ENCODE measurements at places on chromosomes 13 and 19. TPM values are rescaled to one million over a fixed set of nuclear protein-coding genes. Genes with fewer than 3 reads are reported as not detected.
A peak's percentile ranks its signal among the peaks of the same experiment; 100 is the strongest.

Gene SCN1B
- 3.2 TPM for total RNA-seq

GRCh38 chr13:29963089-29963488, 112.7 kb upstream of the UBL3 start:
- no peak for DNase-seq

DNA sequence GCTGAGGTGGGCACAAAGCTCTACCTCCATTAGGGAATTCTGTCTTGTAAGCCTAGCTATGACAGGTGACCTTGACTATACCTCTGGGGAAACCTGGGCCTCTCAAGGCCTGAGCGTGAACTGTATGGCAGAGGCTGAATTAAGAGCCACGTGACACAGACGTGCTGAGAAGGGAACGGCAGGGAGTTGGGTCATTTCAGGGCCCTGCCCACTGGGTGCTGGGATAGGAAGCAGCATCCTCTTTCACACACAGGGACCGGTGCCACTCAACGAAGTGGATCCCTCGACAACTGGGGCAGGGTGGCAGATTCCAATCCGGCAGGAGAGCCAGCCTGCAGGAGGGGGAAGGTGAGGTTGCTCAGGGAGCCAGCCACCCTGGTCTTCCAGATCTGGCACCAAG, 9.2 kb downstream of the ASF1B start:
- no peak for DNase-seq

GRCh38 chr13:35874704-35875103, 256.5 kb downstream of the DCLK1 start:
- DNase-seq: no peak

DNA sequence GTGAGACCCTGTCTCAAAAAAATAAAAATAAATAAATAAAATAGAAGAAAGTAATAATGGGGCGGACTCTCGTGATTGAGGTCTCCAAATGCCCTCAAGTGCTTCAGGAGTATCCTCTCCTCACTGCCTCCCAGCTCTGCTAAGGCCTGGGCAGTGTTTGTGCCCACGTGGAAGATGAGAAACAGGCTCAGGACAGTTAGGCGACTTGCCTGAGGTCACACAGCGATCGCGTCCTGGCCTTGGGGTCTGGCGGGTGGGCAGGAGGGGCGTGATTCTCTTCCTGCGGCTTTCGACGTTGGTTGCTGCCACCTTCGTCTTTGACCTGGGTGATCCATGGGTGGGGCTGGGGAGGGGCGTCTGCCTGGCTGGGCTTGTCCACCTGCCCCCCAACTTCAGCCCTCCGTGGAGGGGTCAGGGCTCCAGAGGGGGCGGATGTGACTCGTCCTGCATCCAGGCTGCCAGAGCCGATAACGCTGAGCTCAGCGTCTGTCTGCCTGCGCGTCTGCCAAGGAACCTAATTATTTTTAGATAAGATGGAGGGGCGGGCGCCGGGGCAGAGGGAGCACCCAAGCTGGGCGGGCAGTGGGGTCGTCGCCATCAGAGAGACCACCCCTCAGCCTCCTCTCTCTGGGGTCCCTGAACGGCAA, 56.9 kb downstream of the NFIC start:
- DNase-seq: peak; percentile 26

Gene ADGRE3
- total RNA-seq: not detected

- no peak for DNase-seq
These were observed 74.6 kb downstream of the CBY2 start for GRCh38 chr13:45776748-45777147.

Gene CTXN1
- 1.9 TPM for total RNA-seq

DNA sequence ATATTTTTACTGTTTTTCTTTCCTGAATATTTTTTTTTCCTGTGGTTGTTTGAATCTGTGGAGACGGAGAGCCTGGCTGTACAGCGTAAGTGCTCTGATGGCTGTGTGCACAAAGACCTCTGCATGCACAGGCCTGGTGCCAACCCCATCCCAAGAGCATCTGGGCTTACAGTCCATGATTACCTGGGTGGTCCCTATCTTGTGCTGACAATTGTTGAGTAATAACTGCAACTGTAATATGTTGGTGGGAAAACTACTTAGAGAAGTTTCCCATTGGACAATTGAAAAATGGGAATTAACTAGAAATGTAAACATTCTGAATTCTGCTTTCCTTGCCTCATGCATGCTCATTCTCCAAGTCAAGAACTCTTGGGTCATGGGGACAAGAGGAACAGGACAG, 268.7 kb downstream of the SHISA2 start:
- DNase-seq: no peak

DNA sequence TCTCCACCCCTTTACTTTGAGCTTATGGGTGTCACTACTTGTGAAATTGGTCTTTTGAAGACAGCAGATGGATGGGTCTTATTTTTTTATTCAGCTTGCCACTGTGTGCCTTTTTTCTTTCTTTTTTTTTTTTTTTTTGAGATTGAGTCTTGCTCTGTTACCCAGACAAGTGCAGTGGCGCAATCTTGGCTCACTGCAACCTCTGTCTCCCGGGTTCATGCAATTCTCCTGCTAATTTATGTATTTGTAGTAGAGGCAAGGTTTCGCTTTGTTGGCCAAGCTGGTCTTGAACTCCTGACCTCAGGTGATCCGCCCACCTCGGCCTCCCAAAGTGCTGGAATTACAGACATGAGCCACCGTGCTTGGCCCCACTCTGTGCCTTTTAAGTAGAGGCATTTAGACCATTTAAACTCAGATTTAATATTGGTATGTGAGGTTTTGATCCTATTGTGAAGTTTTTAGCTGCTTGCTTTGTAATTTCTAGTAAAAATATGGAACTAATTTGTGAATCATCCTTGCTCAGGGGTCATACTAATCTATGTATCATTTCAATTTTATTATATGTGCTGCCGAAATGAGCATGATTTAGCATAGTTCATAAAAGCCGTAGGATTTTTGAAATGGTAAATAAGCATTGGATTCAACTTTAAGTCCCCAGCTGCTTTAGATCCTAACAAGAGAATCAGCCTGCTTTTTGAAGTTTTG, 584.5 kb downstream of the SLITRK1 start:
- no peak for DNase-seq

Gene PGLYRP1
- not detected for total RNA-seq

Gene KRTDAP
- not detected for total RNA-seq

Gene ZNF302
- total RNA-seq: 15.1 TPM

Gene CAB39L
- total RNA-seq: 10.3 TPM

Gene SMIM44
- total RNA-seq: not detected

DNA sequence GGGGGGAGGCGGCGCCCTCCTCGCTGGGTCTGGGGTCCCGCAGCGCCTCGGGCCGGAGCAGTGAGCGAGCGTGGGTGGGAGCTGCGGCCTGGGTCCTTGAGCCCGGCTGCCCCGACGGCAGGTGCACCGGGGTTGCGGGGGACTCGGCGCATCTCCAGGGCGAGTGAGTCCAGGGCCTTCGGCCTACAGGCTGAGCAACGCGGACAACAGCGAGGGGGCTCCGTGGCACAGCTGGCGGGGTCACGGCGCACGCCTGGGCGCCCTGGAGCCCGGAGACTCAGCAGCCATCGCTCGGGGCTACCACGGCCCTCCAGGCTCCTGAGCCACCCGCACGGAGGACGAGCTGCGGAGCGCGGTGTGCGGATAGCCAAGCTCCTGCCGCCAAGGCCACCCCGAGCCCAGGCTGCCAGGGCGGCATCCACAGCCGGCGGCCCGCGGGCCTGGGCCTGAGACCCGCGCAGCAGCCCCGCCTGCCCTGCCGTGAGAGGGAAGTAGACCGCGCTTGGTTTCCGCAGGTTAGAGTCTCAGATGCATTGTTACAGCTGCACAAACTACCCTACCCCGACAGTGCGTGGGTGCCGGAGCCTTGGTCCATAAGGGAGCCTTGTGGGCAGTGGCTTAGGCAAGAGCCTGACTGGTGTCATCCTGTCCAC, 253.9 kb upstream of the SGCG start:
- no peak for DNase-seq

GRCh38 chr13:101424381-101425155, 8.3 kb upstream of the NALCN start:
- peak; percentile 28 for DNase-seq

GRCh38 chr19:15443838-15444237, 5.9 kb downstream of the WIZ start:
- DNase-seq: no peak

GRCh38 chr19:6632002-6632621, 37.8 kb downstream of the TNFSF14 start:
- DNase-seq: peak; percentile 77

Gene STRN4
- total RNA-seq: 66.5 TPM

Gene WDR88
- total RNA-seq: not detected

Gene PSPC1
- 80.7 TPM for total RNA-seq

DNA sequence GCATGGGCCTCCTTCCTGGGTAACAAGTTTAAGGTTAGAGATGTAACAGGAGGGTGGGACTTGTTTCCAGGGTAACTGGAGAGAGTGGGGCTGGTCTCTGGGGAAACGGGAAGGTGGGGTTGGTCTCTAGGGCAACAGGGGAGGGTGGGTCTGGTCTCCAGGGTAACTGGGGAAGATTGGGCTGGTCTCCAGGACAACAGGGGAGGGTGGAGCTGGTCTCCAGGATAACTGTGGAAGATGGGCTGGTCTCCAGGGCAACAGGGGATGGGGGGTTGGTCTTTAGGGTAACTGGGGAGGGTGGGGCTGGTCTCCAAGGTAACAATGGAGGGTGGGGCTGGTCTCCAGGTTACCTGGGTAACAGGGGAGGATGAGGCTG, 36.5 kb downstream of the SPTBN4 start:
- DNase-seq: no peak

Gene GPR18
- not detected for total RNA-seq

DNA sequence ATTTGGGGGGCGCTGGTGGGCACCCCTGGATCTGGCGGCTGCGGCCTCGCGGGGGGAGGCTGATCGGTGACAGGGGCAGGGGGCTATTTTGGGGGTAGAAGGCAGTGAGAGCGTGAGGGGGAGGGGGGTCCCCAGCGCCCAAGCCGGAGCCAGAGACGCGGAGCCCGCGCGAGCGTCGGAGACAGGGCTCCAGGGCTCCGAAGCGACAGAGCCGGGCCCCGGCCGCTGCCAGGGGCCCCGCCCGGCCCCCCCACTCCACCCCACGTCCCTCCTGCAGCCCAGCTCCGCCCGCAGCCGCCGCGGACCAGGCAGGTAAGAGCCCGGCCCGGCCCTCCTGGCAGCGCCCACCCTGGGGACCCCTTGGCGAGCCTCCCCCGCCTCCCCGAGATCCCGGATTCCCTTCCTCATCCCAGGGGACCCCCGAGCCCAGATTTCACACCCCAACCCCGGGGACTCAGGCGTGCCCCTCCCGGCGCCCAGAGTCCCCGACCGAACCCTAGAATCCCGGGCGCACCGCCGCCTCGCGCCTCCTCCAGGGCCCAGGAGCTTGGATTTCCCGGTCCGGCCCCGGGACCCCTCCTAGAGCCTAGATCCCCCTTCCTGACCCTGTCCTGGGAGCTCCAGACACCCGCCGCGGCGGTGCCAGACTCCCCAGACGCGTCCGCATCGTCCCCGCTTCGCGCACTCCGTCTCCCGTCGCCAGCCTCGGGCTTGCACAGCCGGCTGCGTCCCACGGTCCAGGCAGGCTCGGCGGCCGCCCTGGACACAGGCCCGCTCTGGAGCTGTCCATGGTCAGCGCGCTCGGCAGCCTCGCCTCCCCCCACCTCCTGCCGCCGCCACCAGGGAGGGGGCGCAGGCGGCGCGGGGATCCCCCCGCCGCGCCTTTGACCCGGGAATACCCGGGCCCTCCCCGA, at the start of gene PPFIA3:
PPFIA3 (plus strand) TSS at position 134 of the 914 bp plus-strand sequence. CDS start 8,330 bp downstream, outside the sequence.
- peak; percentile 65 for DNase-seq

Gene ZNF749
- 10.8 TPM for total RNA-seq

Gene KANK3
- total RNA-seq: 0.64 TPM

GRCh38 chr13:67107979-67108378, 122.2 kb downstream of the PCDH9 start:
- DNase-seq: no peak

- DNase-seq: no peak
These were observed 1501.6 kb upstream of the MIR17HG start for GRCh38 chr13:89845874-89846273.

Gene COL5A3
- 10.6 TPM for total RNA-seq

- no peak for DNase-seq
These were observed 207.9 kb upstream of the UFM1 start for GRCh38 chr13:38141792-38142191.

Gene RASAL3
- total RNA-seq: not detected

DNA sequence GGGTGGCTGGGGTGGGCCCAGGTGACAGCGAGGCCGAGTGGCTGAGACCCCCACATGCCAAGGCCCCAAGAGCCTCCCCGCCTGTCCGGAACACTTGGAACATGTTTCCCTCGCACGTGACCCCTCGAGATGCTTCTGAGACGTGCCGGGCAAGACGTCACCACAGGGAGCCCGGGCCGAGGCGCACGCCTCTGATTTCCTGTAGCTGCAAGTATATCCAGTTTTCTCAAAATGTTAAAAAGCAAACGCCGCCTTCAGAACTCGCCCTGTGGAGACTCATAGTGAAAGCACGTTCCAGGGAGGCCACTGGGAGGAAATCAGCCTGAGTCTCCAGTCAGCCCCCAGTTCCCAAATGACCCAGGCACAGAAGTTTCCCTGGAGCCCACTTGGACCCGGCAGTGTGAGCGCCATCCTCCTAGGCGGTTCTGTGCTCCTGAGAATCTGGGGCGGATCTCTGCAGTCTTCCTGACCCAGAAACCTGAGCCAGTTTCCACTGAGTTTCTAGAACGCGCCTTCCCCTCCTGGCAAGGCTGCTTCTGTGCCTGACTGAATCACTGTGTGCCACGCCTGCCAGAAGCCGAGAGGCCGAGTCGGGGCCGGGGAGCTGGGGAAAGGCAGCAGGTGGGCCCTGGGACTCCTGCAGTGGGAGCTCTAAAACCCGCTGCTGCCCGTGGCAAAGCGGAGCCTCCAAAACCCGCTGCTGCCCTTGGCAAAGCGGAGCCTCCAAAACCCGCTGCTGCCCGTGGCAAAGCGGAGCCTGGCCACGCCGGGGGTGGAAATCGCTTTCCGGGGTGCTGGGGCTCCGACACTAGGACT, 179.3 kb downstream of the KDM4B start:
- no peak for DNase-seq

Gene CARS2
- total RNA-seq: 107 TPM

DNA sequence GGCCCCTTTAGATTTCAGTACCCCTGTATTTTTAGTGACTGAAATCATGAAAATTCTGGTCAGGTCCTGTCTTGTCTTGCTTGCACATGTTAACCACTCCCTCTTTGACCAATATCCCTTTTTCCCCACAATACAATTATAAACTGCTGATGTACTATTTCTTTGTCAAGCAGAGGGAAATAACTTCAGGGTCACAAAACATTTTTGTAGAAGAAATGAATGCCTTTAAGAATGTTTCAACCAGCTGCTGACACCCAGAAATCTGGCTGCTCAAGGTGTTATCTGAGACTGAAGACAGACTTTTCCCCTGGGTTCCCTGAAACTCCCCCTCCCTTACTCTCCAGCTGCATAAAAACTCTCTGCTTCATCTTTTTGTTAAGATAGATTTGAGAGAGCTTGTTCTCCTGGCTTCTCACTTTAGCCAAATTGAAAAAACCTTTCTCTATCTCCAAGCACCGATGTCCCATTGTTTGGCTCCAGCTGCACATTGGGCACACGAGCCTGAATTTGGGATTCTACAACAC, 18.4 kb upstream of the ACOD1 start:
- DNase-seq: no peak

Gene ANGPTL8
- not detected for total RNA-seq

Gene TINCR
- total RNA-seq: not detected

Data from fibroblast of villous mesenchyme (primary cell).